Urinary bladder (tissue), 4 donors: ENCODE measurements at places on chromosomes 6 and 20. TPM values are rescaled to one million over a fixed set of nuclear protein-coding genes. Genes with fewer than 3 reads are reported as not detected.

- DNase-seq = no peak
Measured at GRCh38 chr6:108556866-108557493, 3.7 kb upstream of the FOXO3 start.

DNA sequence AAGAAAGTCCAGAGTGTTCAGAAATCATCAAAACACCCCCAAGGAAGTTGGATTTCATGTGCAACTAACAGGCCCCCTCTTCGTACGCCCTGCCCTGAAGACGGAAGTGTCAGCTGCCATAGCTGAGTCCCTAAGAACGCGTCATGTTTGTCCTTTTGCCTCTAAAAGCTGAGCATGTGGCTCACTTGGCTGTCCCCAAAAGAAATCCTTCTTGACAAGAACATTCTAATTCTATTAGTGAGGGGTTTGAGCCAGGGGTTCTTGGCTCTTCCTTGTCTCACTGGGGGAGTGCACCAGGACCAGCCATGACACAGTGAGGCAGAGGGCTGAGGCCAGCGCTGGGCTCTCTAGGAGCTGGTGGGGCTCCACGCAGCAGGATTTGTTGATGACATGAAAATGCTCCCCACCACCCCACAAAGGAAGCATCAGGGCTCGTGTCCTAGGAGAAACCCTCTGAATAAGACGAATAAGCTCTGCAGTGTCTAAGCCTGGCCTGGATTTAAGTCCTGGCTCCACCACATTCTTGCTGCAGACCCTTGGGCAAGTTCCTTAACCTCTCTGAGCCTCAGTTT, 20.0 kb upstream of the SPO11 start:
- no peak for DNase-seq

Gene TTI1
- 13.3 TPM for polyA plus RNA-seq

Gene MOCS1
- 20.4 TPM for polyA plus RNA-seq

- no peak for DNase-seq
Measured at GRCh38 chr6:45633272-45633908, 255.7 kb upstream of the SUPT3H start.

Gene SRMS
- not detected for polyA plus RNA-seq

- no peak for DNase-seq
Measured at GRCh38 chr6:143328876-143329275, 121.6 kb downstream of the ADAT2 start.

DNA sequence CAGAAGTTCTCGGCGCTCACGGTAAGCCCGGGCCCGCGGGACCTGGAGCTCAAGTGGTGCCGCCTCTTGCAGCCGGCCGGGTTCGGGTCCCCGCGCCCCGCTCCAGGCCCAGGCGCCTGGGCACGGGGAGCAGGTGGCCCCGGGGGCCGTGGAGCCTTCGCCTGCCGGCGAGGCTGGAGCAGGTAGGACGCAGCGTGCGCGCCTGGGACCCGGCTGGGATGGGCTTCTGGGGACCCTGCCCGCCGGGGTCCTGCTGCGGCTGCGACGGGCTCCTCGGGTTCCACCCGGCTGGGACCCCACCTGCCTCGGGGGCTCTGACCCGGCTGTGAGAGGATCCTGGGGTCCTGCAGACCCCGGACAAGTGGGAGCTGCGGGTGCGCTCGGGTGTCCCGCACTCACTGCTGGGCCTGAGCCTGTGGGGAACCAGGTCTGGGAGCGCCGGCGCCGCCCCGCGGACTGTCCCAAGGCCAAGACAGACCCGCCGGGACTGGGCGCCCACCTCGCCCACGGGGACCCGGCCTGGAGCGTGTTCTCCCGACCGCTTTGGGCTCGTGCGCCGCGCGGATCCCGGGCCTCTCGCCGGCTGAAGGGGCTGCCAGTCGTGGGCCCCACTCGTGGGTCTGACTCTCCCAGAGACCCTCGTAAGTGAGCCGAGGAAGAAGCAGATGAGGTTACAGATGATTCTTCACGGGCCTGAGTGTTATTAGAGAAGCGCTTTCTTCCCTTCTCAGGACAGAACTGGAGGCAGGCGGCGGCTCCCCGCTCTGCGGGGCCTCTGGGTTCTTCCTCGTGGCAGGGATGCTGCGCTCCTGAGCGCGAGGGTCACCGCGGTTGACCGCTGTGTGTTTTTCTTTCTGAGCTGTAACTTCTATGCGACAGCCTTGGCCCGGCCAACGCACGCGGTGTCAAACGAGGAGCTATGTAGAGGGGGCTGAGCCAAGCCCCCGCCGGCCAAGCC, 729 bp downstream of the SMOC2 start:
- DNase-seq = no peak

GRCh38 chr6:138485586-138486248, 13.6 kb downstream of the NHSL1 start:
- DNase-seq = no peak

DNA sequence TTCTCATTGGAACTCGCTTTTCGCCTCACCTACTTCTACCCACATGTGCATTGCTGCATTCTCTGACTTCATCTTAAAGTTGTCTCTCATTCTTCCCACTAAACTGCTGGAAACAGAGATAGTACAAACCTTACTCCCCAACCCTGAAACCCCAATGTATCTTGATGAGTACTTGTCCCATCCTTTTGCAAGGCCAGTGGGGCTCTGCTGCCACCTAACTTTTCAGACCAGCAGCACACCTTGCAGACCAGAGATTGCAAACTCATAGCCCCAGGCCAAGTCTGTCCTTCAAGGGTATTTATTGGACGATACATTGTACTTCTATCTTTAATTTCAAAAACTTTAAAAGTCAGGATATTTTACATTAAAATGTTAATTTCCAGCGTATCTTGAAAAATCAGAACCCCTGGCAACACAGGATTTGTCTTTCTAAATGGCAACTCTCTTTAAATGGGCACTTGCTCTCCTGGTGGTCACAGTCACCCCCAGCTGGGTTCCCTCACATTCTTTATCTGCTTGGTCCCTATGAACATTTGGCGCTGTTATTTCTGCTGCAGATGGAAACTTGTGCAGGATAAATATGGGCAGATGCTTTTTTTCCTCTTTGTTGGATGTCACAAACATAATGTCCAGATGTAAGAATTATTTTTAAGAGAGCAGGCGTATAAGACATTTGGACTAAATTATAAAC, 83.9 kb downstream of the SOD2 start:
- DNase-seq = no peak

GRCh38 chr6:162074641-162075275, 652.8 kb downstream of the PRKN start:
- DNase-seq = no peak

DNA sequence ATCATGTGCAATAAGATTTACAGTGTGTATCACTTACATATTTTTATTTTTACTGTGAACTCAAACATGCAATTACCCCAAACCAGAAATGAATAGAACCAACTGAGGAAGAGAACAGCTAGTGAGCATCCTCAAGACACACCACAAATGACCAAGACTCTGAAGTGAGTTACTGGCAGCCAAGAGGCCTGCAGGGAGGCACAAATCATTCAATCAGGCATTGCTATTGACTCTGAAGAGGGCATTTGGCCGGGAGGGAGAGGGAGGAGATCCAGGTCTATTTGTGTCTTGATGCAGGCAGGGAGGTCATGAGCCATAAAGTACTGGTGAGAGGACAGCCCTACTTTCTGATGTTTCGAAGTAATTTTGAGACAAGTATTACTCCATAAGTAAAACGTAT, 257.7 kb downstream of the BCKDHB start:
- DNase-seq = no peak

Gene HSPA1L
- 2.9 TPM for polyA plus RNA-seq

GRCh38 chr6:169252505-169253189, 999 bp downstream of the THBS2 start:
- DNase-seq = no peak

GRCh38 chr6:98471444-98471843, 362.9 kb upstream of the POU3F2 start:
- no peak for DNase-seq

Gene IL17F
- polyA plus RNA-seq = not detected

Gene RBM24
- polyA plus RNA-seq = 22.4 TPM

GRCh38 chr20:7926323-7926722, 13.9 kb downstream of the HAO1 start:
- DNase-seq = no peak

DNA sequence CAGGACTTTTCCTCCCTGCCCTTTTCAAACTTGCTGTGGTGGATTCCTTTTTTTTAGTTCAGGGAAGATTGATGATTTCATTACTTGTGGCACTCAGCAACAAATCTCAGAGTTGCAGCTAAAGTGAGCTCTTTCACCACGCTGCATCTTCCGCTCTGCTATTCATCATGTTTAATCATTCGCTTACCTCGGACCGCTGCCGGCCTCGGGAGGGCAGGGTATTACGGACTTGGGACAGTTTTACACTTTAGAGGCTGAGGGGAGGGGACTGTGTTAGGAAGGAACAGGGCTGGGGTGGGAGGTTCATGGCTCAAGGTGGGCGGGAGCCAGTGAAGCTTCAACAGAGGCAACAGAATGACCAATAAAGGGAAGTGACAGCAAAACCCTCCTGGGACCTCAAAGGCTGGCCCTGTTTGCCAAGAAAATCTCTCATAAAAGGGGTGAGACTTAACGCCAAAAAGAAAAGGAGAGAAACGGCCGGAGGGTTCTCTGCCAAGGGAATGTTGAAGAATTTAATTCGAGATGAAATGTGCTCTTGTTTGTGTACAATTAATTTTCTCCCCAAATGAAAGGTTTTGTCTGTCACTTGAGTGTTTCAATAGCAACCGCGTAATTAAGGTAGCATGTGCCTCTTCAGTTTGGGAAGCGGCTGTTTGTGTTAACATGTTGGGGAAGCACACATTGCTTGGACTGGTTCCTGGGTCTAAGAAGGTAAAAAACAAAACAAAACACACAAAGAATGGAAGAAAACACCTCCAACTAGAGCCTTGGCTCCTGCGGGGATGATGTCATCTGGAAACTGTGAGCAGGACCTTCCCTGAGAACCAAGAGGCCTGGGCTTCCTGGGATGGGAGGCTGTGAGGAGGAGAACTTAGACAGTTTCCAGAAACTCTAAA, 72.5 kb upstream of the SULF2 start:
- peak; percentile 52 for DNase-seq

DNA sequence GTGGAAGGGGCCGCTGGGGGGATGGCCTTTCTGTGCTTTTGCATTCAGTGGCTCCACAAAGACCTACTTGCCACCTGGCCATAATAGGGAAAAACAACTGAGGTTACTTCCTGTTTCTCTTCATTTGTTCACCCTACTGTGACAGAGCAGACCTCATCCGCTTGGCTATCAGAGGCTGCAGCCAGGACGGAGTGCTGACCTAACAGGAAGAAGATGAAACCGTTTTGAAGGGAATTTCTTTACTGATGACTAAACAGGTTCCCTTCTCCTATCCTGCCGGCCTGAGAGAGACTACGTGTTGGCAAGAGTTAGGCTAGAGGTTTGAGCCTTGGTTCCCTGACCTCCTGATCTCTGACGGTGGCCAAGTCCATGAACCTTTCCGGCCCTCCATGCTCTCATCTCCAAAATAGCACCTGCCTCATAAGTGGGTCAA, 21.3 kb downstream of the PRR18 start:
- no peak for DNase-seq

DNA sequence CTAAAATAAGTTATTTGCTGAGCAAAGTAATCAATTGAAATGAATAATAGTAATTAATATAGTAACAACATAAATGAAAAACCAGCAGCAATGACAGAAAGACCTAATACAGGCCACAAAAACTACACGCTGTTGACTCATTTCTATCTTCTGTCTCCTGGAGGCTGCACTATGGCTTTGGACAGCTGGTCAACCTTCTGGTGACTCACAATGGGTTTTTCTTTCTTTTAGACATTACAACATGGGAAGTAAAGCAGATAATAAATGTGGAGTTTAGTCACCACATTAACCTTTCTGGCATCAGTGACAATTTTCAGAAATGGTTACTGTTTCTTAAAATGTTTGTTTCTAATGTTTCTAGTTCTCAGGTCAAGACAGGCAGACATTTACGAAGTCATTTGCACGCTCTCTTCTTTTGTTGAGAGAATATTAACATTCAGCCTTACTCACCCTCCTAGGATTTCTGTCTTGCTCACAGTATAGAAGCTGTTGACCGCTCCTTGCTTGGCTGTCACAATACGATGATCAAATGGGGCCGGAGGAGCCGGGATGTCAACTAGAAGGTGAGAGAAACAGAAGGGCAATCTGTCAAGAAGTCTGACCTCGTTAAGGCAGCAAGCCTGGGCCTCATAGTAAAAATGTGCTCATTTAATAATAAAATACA, 62.2 kb downstream of the MYLK4 start:
- DNase-seq = no peak

DNA sequence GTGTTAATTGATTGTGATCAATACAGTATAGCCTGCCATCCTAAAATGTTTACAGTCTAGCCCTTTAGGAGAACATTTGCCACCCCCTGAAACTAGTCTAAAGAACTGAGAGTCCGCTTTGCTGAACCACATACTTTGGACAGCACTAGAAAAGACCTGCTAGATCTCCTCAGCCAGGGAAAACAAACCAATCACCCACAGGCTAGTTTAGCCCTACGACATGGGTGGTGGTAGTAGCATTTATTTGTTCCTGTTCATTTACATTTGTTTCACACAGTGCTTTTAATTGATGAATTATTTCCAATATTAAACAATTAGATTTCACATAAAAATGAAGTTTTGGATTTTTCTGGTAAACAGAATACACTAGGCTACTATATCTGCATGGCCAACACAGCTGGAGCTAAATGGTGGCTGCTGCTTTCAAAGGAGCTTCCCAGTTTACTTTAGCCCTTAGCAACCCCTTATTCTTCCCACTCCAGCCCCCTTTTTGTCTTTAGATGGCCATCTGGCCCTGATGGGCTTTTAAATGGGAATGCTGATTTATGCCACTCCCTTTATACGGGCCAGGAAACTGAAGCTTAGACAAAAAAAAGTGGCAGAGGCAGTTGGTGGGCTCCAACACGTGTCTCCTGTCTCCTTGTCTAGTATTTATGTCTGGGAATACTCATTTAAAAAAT, 72.4 kb downstream of the ADGRG6 start:
- no peak for DNase-seq

Gene ULBP2
- polyA plus RNA-seq = 0.49 TPM

- no peak for DNase-seq
Measured at GRCh38 chr6:136809091-136809860, 13.1 kb upstream of the PEX7 start.

Gene SLC4A11
- 1.8 TPM for polyA plus RNA-seq

DNA sequence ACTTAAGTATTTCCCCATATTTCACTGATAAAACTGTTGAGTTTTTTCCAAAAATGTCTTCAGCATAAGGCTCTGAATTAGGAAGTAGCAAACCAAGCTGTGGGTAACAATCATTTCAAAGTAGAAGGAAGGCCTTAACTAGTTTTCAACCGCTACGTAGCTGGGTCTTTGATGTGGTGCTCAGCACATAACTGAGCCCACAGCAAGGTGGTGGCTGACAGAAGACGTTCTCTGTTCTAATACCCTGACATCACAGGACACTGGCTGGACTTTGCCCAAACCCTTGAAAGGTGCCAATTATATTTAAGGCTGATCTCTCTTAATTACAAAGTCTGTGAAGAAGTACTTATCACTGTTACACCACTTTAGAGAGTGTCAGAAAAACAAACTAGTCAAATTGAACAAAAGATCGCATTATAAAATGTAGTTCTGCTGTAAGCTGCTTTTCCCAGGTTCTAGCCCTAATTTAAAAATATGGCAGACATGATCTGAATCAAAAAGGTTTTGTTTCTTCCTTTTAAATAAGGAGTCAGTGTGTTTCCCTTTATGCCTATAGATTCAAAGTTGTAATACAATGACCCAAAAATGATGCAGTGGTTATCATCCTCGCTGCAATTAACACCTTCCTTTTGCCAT, 26.7 kb downstream of the MAN1A1 start:
- no peak for DNase-seq

GRCh38 chr20:63538204-63539091, 1.3 kb upstream of the PTK6 start:
- DNase-seq = peak; percentile 48

- DNase-seq = no peak
Measured at GRCh38 chr20:53395188-53395923, 198.3 kb downstream of the ZNF217 start.
